Transverse colon (tissue), 4 donors: ENCODE measurements at places on chromosomes 2 and 18. TPM values are rescaled to one million over a fixed set of nuclear protein-coding genes. Genes with fewer than 3 reads are reported as not detected.
A peak's percentile ranks its signal among the peaks of the same experiment; 100 is the strongest.

SAG gene
- total RNA-seq = not detected

- H3K4me1 ChIP-seq = no peaks in the 10 kb centered on the region
- no peaks in the 10 kb centered on the region for H3K36me3 ChIP-seq
- H3K4me3 ChIP-seq = no peak overlapping the region
Measured at GRCh38 chr18:49028801-49029506, 78.2 kb upstream of the SMAD7 start.

EFEMP1 gene
- 27.7 TPM for total RNA-seq

DNA sequence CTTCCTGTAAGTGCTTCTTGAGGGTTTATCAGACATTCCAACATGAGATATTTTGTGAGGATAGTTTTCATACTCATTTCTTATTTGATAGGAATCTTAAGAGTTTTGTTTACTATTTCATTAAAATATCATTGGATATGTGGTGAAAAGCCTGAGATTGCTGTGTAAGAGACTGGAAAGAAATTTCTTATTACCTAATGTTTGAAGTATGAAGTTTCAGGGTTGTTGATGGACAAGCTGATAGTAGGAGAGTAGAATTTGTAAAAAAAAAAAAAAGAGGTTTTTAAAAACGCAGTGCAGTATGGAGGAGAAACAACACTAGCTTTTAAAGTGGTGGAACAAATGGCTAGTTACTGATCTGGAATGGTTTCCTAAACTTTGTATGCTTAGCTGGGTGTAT lies 7.7 kb downstream of the EPB41L5 start:
- H3K27ac ChIP-seq = no peak overlapping the region
- H3K4me3 ChIP-seq = no peak overlapping the region
- H3K36me3 ChIP-seq = no peaks in the 10 kb centered on the region
- no peaks in the 10 kb centered on the region for H3K4me1 ChIP-seq

MATN3 gene
- total RNA-seq = 0.16 TPM

DNA sequence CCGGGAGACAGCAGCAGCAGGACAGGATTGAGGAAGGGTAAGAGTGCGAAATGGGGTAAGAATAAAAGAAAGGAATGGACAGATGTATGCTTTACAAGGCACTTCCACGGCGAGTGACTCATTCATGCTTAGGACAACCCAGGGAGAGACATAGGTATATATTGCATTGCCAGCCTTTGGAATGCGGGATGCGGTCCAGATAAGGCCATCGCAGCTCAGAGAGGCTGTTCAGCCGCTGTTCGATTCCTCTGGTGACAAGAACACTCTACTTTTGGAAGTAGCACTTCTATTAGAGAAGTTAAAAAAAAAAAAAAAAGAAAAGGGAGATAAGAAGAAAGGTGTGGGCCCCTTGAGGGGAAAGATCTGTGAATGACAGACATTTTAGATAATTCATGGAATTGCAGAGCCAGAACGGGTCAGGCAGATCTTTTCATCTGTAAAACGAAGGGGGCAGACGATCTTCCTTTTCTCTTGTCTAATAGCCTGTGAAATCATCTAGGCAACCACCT lies 819 bp upstream of the NCOA1 start:
- no peaks in the 10 kb centered on the region for H3K36me3 ChIP-seq
- no peaks in the 10 kb centered on the region for H3K27me3 ChIP-seq

ANKZF1 gene
- total RNA-seq = 318 TPM

SF3B1 gene
- total RNA-seq = 282 TPM

NEU2 gene
- total RNA-seq = not detected

PSTPIP2 gene
- total RNA-seq = 2.6 TPM

- no peak for DNase-seq
- no peaks in the 10 kb centered on the region for H3K27me3 ChIP-seq
- H3K4me1 ChIP-seq = no peaks in the 10 kb centered on the region
- no peak overlapping the region for H3K27ac ChIP-seq
- no peak overlapping the region for H3K4me3 ChIP-seq
Measured at GRCh38 chr2:241179899-241180298, 8.6 kb upstream of the ANO7 start.

- H3K27me3 ChIP-seq = no peaks in the 10 kb centered on the region
- no peak overlapping the region for H3K27ac ChIP-seq
- H3K4me1 ChIP-seq = no peaks in the 10 kb centered on the region
- H3K36me3 ChIP-seq = no peaks in the 10 kb centered on the region
- H3K4me3 ChIP-seq = no peak overlapping the region
Measured at GRCh38 chr2:19785447-19785846, 116.3 kb downstream of the TTC32 start.

- no peak for DNase-seq
- no peaks in the 10 kb centered on the region for H3K27me3 ChIP-seq
- no peak overlapping the region for H3K4me3 ChIP-seq
- H3K4me1 ChIP-seq = peaks cover 38% of the 10 kb centered on the region
Measured at GRCh38 chr2:37645362-37645761, 26.1 kb downstream of the CDC42EP3 start.

DNA sequence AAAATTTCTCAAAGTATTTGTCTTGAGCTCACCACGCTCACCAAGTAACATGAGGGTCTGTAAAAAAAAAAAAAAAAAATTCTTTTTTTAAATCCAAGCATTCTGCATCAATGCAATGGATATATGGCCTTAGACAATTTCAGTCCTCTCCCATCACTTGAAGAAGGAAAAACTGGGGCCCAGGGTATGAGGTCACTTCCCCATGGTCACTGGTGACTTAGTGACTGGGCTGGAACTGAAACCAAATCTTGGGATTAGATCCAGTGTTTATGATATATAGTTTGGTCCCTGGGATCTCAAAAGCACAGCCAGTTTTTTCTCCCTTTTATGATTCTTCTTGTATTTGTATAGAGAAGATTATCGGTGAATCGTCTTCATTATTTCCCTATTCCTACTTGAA lies 477.9 kb upstream of the TNP1 start:
- H3K36me3 ChIP-seq = no peaks in the 10 kb centered on the region
- H3K27ac ChIP-seq = peak overlapping the region; percentile 68
- no peaks in the 10 kb centered on the region for H3K4me1 ChIP-seq
- no peak overlapping the region for H3K4me3 ChIP-seq
- DNase-seq = no peak
- H3K27me3 ChIP-seq = no peaks in the 10 kb centered on the region

DNA sequence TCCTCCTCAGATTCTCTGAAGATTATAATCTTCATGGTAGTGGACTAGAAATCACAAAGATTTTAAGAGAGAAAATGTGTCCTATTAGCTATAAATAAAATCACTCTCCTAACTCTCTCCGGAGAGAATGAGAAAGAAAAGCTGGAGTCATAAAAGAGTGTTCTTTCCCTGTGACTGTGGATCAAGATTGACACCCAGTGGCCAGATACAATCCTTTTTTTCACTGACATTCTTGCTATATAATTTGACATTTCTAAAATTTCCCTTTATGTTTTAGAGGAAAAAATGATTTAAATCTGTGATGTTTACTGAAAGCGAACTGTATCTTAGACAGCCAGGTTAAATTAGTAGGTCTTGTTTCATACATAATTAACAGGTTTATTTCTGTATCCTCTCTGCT lies 35.4 kb upstream of the LRP2 start:
- DNase-seq = no peak
- H3K36me3 ChIP-seq = no peaks in the 10 kb centered on the region
- no peaks in the 10 kb centered on the region for H3K27me3 ChIP-seq
- H3K4me3 ChIP-seq = no peak overlapping the region

DNA sequence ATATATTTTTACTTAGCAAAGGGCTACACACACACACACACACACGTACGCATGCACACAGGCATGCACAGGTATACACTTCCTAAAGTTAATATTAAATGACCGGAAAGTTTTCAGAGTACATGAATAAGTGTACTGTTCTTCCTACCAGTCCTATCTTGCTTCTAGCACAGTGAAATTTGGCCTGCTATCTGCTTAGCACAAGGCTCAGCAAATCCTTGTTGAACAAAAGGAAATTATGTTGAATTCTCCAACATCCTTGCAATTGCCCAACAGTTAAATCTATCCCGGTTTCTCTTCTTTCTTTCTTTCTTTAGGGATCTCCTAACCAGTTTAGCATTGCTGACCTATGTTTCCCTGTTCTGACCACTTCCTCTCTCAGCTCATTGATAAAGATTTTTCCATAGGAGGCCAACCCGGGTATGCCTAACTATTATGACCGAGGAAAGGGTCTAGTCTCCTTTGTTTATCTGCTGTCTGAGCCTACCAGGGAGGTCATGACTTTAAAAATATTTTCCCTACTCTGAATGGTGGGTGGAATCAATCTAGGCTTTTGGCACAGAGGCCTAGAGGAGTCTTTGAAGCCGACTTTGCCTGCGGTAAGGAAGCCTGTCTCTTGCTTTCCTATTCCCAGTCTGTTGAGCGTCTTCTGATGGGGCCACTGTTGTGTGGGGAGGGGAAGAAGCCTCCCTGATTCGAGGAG lies 400.7 kb downstream of the HRH4 start:
- H3K27ac ChIP-seq = no peak overlapping the region
- H3K4me3 ChIP-seq = no peak overlapping the region
- no peak for DNase-seq
- H3K4me1 ChIP-seq = no peaks in the 10 kb centered on the region
- no peaks in the 10 kb centered on the region for H3K36me3 ChIP-seq

OTX1 gene
- total RNA-seq = not detected

ROCK1 gene
- total RNA-seq = 43.4 TPM

- H3K4me3 ChIP-seq = no peak overlapping the region
- H3K27ac ChIP-seq = no peak overlapping the region
- DNase-seq = no peak
- H3K27me3 ChIP-seq = peaks cover 3% of the 10 kb centered on the region
- no peaks in the 10 kb centered on the region for H3K4me1 ChIP-seq
Measured at GRCh38 chr2:234095301-234095700, 44.8 kb downstream of the SPP2 start.

DNA sequence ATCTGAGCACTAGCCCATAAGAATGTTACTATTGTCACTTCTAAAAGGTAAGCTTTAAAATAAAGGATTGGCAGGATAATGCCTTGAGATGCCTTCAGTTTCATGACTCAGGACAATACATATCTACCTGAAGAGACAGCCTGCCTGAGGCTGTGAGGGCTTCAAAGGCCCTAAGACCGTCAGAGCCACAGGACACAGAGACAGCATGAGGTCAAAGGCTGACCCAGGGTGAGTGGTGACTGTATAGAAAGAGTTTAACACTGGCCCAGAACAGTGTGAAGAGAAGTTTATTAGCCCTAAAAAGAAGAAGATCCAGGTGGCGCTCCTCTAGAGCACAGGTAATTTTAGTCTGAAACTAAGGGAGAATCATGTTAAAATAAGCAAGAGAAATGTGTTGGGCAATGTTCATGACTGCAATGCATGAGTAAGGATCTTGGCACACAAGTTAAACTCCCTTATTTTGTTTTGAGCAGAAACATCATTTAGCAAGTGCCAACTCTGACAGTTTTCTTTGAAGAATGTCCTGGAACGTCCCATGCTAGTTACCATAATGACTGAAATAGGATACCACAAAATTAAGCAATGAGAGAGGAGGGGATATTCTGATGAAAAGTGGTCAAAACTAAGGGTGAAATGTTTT lies 78.1 kb upstream of the FAM110C start:
- H3K4me1 ChIP-seq = no peaks in the 10 kb centered on the region
- H3K27me3 ChIP-seq = peaks cover 5% of the 10 kb centered on the region
- H3K36me3 ChIP-seq = no peaks in the 10 kb centered on the region
- no peak overlapping the region for H3K27ac ChIP-seq
- DNase-seq = no peak
- no peak overlapping the region for H3K4me3 ChIP-seq

DNA sequence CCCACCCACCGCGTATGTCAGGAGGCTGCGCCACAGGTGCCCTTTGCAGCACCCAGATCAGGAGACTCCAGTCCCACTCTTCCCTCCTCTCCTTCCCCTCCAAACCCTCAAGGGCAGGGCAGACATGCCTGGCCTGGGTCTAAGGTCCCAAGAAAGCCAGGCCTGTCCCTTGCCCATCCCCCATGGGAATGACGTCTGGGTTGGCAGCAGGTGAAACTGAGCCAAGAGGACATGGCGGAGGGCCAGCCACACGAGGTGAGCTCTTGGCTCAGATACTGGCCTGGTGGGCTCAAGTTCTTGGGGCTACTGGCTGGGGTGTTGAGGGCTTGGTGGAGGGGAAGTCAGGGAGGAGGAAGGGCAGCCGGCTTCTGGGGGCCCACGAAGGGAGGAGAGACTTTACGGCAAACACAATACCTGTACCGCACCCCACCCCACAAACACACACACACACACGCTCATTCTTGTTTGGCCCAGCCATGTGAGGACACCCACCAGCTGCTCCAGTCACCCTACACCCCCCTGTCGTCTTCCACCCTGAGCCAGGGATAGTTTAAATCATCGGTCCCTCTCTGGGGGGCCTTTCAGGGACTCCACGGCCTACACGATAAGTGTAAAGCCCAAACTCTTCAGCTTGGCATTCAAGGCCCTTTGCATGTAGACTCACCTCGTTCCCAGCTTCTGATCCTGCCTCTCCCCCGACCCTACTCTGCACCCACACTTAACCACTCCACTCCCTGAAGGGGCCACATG lies 24.1 kb upstream of the TNS1 start:
- H3K27me3 ChIP-seq = no peaks in the 10 kb centered on the region
- DNase-seq = no peak
- no peak overlapping the region for H3K4me3 ChIP-seq
- H3K4me1 ChIP-seq = no peaks in the 10 kb centered on the region
- H3K36me3 ChIP-seq = no peaks in the 10 kb centered on the region

- H3K4me1 ChIP-seq = peaks cover 8% of the 10 kb centered on the region
- H3K36me3 ChIP-seq = no peaks in the 10 kb centered on the region
- no peak for DNase-seq
Measured at GRCh38 chr2:43484323-43484930, 111.4 kb downstream of the THADA start.

FBLN7 gene
- total RNA-seq = 1.2 TPM

GRCh38 chr2:206354129-206354528 lies 79.7 kb downstream of the ZDBF2 start:
- no peaks in the 10 kb centered on the region for H3K27me3 ChIP-seq
- H3K36me3 ChIP-seq = no peaks in the 10 kb centered on the region
- H3K4me3 ChIP-seq = no peak overlapping the region
- no peak for DNase-seq
- H3K27ac ChIP-seq = no peak overlapping the region
- no peaks in the 10 kb centered on the region for H3K4me1 ChIP-seq

DNA sequence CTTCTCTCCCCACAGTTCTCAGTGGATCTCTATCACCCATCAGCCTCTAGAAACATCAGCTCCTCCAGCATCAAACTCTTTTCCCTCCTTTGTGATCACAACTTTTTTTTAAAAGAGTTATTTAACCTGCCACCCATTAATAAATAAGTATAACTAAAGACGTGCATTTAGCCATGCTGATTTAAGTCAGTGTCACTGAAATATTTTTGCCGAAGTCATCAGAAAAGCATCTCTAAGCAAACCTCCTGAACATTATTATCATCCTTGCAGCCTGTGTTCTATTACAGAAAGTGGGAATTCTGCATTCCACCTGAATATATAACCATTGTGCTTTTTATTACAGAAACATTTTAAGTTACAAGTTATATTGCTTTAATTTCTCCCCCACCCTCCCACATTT lies 106.2 kb upstream of the ARHGAP28 start:
- no peak overlapping the region for H3K27ac ChIP-seq
- no peaks in the 10 kb centered on the region for H3K36me3 ChIP-seq
- no peak for DNase-seq
- no peak overlapping the region for H3K4me3 ChIP-seq
- no peaks in the 10 kb centered on the region for H3K27me3 ChIP-seq

CCDC141 gene
- 3.5 TPM for total RNA-seq

MTX2 gene
- 43.6 TPM for total RNA-seq

VSNL1 gene
- not detected for total RNA-seq
